ENCODE measurements at places on chromosomes 7 and 10.

DNA sequence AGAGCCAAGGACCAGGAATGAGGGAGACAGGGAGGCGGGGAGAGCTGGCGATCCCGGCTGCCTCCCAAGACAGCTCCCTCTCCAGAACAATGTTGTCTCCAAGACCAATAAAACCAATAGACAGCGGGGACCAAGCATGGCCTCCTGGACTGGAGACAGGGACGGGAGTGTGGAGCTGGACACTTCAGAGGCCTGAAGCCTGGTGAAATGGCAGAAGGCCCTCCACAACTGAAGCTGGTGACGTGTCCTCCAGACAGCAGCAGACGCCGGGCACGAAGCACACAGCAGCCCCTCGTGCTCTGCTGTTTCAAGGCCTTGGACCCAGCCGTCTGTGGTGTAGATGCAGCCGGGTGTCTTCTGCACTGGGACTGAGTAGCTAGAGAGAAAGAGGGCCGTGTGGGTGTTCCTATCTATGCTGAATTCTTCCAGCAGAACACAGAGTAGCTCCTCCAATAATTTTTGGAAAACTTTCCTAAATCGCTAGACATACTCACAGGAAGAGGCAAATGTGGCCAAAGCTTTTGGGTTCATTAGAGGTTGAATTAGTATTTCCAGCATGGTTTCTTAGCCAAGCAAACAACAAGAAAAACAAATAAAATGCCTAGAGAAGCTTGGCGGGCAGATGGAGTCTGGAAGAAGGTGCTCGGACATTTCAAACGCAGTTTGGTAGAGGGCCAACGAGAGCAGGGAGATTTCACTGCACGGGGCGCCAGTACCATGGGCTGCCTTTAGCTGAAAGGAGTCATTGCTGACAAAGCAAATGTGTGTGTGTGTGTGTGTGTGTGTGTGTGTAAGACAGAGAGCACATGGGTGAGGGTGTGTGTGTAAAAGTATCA is 570.4 kb downstream of the TCERG1L start:
- DNase-seq, result no peak

GRCh38 chr10:8049045-8049864 is 5.2 kb upstream of the GATA3 start:
- DNase-seq, result no peak

GRCh38 chr7:83550100-83550499 is 98.8 kb downstream of the SEMA3E start:
- DNase-seq, result no peak

GRCh38 chr10:92278996-92279696 is 11.7 kb downstream of the CPEB3 start:
- no peak for DNase-seq

- no peak for DNase-seq
Measured at GRCh38 chr7:76182225-76182960, 19.3 kb upstream of the SRRM3 start.

DNA sequence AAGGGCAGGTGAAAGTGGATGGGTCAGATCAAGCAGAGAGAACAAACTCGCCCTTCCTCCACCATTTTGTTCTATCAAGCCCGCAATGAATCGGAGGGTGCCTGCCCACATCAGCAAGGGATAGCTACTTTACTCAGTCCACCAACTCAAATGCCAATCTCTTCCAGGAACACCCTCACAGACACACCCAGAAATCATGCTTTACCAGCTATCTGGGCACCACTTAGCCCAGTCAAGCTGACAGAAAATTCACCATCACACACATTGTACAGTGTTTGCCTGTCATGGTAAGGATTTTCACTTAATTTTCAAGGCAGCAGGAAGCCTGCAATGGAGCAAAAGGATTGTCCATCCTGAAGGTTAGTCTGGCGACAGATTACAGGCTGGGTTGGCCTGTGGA is 75.2 kb downstream of the FAM107B start:
- no peak for DNase-seq

Data from activated T-cell treated with anti-CD3 and anti-CD28 coated beads, Interleukin-2, amount 50 U/mL, for 72 hours (primary cell).